GM04503 (cell line): ENCODE measurements at places on chromosomes 4 and X.

GRCh38 chr4:109233570-109233969 is 68.9 kb downstream of the COL25A1 start:
- DNase-seq: no peak

DNA sequence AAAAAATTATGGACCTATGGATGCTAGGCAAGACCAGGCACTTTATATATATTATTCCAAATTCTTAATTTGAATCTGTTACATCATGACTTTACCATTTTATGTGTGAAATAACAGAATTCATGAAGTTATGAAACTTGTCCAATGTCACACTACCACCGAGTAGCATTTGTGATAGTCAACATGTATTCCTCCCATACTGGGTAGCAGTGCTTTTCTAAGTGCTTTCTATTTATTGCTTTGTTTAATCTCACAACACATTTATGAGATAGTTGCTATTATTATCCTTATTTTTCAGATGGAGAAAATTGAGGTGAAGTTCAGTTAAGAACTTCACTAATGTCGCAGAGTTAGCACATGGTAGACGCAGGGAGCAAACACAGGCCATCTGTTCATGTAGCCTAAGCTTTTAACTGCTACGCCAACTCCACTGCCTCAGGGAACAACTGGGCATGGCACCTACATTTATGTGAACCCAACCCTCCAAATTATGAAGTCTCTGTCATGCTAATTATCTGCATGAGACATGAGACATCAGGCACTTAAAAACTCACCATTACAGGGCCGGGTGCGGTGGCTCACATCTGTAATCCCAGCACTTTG is 20.8 kb downstream of the GUCY1A1 start:
- no peak for DNase-seq

- DNase-seq: peak; percentile 71
Measured at GRCh38 chrX:110204986-110205385, 112.9 kb downstream of the AMMECR1 start.

GRCh38 chr4:94676970-94677369 is 80.8 kb upstream of the BMPR1B start:
- DNase-seq: peak; percentile 31

GRCh38 chrX:18890049-18890381 is 93.9 kb downstream of the PHKA2 start:
- no peak for DNase-seq

GRCh38 chr4:145248502-145248901 is 68.1 kb upstream of the OTUD4 start:
- no peak for DNase-seq

DNA sequence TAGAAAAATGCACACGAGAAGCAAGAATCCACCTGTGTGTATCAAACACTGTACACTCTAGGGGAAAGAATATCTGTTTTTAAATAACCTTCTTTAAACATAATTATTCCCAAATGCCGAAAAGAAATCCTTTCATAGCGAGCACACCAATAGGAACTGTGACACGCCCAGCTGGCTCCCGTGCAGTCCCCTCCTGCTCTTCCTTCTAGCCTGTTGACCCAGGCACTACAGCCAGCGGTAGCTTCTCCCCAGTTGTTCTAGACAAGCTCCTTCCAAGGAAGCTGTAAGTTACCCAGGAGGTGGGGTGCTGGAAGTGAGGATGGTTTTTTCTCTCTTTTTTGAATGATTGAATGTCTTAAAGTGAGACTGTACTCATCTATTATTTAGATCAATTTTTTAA is 19.5 kb upstream of the NOCT start:
- no peak for DNase-seq

- peak; percentile 36 for DNase-seq
Measured at GRCh38 chrX:148929686-148930085, 429.3 kb downstream of the AFF2 start.

- no peak for DNase-seq
Measured at GRCh38 chrX:39967348-39967747, 130.4 kb downstream of the BCOR start.

GRCh38 chrX:72094894-72095293 is 36.8 kb downstream of the RTL5 start:
- no peak for DNase-seq

DNA sequence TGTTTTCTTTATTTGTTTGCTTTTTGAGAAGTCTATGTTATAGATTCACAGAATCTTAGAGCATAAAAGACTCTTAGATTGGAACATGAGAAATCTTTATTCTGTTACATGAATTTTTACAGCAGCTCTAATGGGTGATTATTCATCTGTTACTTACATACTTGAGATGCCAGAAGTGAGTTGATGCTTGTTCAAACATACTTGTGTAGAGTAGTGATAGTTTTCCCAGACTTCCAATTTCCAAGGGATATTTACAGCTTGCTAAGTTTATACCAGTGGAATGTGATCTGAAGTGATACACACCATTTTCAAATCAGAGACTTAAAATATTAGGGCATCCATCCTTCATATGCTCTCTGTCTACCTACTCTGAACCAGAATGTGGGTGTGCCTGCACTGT is 252.9 kb upstream of the SMIM31 start:
- no peak for DNase-seq
